ENCODE measurements at places on chromosomes 4 and X.

DNA sequence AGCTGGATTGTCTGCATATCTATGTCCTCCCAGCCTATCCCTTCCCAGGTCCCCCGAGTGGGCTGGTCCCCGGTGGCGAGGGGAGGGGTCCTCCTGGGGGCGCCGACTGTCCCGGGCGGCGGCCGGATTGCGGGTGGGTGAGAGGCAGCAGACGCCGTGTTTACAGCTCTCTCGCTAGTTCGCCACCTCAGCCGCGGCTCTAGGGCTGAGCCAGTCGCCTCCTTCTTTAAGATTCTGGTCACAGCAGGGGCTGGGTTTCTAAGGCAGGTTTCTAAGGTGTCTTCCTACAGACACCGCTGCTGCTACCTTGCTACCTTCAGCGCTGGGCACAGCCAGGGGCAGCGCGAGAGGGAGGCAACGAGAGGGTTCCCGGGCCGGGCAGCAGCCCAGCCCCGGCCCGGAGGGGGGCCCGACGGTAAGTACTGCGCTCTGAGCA lies 57.2 kb downstream of the FRMPD3 start:
- no peak for DNase-seq

DNA sequence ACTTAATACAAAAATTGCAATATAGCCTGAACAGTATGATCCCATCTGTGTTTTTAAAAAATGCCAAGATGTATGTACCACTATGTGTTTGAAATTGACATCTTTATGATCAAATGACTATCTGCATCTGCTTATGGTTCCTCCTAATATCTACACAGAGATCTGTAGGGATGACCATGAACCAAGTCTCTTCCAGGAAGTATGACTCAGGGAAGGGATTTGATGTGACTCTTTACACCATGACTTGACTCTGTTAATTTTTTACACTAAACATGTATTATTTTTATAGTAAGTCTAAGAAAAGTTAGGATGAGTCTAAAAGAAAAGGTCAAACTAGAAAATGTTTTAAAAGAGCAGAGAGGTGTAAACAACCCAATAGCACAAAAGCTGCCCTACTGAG lies 164.0 kb downstream of the SH3KBP1 start:
- DNase-seq: no peak

DNA sequence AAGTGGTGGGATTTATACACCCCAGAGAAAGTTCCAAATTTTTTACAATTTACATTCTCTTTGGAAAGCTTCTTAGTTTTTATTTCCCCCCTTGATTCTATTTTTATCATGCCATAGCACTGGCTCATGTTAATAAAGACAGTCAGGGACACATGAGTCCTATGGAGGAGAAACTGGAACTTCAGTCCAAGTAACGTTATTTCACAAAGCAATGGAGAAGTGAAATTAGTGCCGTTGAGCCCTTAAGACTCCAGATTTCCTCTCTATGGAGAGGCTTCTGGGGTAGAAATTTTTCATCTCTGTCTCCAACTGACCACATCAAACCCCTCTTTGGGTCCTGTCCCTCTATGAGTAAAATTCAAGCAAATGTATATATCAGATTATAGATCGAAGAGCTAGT lies 12.8 kb upstream of the TASL start:
- no peak for DNase-seq

DNA sequence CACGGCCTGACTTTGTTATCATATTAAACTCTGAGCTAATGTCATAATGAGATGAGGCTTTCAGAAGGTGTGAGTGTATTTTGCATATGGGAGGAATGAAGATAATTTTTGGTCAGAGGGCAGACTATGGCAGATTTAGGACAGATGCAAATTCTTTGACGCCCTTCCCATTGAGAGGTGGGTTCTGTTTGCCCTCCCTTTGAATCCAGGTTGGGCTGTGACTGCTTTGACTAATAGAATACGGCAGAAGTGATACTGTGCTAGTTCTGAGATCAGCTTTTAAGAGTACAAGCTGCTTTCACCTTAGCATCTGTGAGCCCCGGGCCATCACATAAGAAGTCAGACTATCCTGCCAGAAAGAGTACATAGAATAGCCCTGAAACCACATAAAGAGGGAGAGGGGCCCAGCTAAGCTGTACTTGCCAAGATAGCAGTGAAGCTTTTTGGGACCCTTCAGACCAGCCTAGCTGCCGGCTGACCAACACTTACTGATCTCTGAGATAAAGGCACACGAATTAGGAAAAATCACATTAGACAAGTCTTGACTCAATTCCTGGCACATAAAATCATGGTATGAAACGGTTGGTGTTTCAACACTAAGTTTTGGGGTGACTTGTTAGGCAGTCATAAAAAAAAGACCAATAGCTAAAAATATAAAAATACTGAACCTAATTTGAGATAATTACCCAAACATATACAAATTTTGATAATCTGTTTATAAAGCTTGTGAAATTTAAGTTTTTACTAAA lies 166.7 kb upstream of the SH3RF1 start:
- DNase-seq: no peak

DNA sequence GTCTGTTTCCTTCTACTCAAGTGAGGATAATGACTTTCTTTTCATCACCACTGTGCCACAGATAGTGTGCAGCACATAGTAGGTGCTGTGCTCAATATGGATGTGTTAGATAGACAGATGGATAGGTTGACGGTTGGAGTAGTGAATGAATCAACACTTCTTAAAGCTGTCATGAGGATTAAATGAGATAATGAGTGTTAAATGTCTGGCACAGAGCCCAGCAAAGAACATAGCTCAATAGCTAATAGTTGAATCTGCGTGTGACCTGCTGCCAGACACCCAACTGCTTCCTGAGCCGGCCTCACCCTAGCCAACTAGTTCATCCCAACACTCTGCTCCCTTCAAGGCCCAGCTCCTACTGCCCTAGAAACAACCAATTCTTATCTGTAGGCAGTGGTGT lies 67.7 kb upstream of the PJA1 start:
- no peak for DNase-seq

DNA sequence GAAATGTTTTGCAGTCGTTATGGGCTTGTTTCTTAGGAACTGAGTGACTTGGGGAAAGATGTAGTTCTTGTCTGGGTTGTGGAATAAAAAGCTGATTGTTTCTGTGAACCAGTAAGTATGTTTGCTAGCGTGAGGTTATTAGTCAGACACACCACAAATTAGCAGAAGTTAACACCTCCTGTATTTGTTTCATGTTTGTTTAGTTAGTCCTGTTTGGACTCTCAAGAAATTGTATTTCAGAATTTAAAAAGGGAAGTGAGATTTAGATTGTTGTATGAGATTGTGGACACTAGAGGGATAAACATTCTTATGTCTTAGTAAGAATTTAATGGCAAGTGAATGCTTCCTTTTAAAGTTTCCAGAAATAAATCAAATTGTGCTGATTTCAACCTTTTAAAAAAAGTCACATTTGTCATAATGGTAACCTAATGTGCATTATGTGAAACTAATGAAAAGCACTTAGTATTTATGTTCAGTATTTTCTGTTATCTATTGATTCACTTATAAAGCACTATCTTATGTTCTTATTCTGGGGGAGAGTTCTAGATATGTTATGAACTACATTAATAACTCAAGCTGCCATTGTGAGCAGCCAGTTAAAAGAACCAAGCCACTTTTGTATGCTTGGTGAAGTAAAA lies 25.6 kb downstream of the ATP10D start:
- no peak for DNase-seq

DNA sequence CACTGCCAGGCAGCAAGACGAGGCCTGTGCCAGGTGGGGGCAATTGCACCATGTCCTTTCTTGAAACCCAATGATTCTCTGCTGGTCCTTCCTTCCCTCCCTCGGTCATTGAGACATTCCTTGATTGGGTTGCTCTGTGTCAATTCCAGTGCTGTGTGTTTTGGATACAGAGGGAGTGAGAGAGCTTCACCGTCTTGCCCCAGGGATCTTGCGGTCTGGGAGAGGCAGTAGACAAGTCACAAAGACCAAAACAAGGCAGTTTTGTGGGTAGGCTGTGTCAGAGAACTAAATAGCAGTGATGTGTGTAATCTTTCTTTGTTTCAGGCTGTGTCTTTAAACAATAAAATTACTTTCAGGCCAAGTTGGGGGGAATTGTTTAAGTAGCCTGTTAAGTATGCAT lies 38.8 kb upstream of the TADA2B start:
- no peak for DNase-seq

- no peak for DNase-seq
Measured at GRCh38 chr4:151100531-151100930, 1.1 kb downstream of the RPS3A start.

GRCh38 chrX:11537141-11537540 lies 128.6 kb downstream of the ARHGAP6 start:
- DNase-seq: no peak

DNA sequence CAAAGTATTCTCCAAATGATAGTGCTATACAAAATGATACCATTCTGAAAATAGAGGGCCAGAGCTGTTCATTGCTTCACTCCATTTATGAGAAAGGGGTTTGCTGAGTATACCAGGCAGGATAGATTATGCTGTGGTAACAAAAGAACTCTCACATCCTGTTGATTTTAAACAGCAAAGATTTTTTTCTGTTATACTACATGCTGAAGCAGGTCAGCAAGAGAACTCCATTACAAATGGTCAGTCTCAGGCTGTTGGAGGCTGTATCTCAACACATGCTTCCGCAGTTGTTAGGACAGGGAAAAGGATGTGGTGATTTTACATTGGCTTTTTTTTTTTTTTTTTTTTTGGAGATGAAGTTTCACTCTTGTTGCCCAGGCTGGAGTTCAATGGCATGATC lies 13.7 kb upstream of the KLHL5 start:
- DNase-seq: no peak

DNA sequence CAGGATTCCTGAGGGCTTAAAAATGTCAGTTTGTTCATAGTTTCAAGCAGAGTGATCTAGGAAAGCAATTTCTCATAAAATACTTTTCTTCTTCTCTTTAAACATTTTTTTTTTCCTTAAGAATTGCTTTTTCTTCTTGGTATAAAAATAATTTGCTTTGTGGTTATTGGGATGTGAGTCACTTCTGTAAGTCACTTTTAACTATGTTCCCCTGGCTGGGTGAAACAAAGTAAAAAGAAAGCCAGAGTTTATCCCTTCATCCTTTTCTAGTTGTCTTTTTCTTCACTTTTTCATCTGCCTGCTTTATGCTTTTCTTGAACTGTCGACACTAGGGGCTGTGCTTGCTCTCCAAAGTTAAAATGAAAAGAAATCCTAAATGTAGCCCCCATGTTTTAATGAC lies 33.5 kb downstream of the ARSJ start:
- DNase-seq: no peak

GRCh38 chr4:79526641-79527565 lies 118.9 kb upstream of the GK2 start:
- DNase-seq: no peak

GRCh38 chrX:133250184-133251100 lies 32.3 kb upstream of the TFDP3 start:
- DNase-seq: no peak

DNA sequence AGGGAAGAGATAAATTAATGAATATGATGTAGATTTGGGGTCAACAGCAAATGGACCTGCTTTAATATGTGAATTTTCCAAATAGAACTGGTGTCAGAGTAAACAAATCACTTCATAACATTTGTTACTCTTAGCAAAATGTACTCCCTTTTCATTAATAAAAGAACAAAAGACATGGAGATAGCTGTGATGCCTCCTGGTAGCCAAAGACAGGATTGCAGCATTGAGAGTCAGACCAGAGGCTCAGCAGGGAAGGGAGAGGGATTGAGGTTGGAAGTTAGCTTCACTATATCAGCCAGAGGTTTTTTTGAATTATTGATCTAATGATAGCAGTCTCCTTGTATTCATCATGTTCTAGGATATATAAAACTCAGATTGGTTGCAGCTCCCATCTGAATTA lies 17.4 kb upstream of the RAB40A start:
- no peak for DNase-seq

Measured in brain pericyte (primary cell).